ENCODE measurements at places on chromosomes 12 and 14. TPM values are rescaled to one million over a fixed set of nuclear protein-coding genes. Genes with fewer than 3 reads are reported as not detected.

The TMTC1 gene
- polyA plus RNA-seq, result 4.8 TPM

GRCh38 chr14:62468946-62469345 lies 576.3 kb downstream of the KCNH5 start:
- DNase-seq, result no peak

GRCh38 chr12:127896661-127897060 lies 370.3 kb upstream of the TMEM132C start:
- DNase-seq, result no peak

The AKAP3 gene
- polyA plus RNA-seq, result 1.3 TPM

The SDR9C7 gene
- polyA plus RNA-seq, result 0.12 TPM

The KRT8 gene
- 322 TPM for polyA plus RNA-seq

DNA sequence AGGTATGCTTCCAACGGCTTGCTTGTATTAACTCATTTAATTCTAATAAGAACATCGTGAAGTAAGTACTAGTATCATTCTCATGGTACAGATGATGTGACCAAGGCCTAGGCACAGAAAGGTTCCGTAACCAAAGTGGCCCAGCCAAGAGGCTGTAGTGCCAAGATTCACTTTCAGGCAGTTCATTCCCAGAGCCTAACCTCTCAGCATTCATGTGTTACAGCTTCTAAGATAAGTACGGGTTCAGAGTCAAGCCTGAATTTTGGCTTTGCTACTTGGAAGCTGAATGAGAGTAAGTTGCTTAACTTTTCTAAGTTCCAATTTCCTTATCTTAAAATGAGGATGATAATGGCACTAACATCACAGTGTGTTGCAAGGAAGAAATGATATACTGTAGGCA lies 379.9 kb downstream of the AEBP2 start:
- DNase-seq, result no peak

The CAPZA3 gene
- not detected for polyA plus RNA-seq
